ENCODE measurements at places on chromosomes 16 and 17.

- no peak for DNase-seq
Measured at GRCh38 chr17:72569148-72569946, 448.5 kb downstream of the SOX9 start.

GRCh38 chr16:86018941-86019340, 120.0 kb downstream of the IRF8 start:
- DNase-seq: no peak

- peak; percentile 81 for DNase-seq
Measured at GRCh38 chr17:78356101-78356713, 3.7 kb downstream of the SOCS3 start.

DNA sequence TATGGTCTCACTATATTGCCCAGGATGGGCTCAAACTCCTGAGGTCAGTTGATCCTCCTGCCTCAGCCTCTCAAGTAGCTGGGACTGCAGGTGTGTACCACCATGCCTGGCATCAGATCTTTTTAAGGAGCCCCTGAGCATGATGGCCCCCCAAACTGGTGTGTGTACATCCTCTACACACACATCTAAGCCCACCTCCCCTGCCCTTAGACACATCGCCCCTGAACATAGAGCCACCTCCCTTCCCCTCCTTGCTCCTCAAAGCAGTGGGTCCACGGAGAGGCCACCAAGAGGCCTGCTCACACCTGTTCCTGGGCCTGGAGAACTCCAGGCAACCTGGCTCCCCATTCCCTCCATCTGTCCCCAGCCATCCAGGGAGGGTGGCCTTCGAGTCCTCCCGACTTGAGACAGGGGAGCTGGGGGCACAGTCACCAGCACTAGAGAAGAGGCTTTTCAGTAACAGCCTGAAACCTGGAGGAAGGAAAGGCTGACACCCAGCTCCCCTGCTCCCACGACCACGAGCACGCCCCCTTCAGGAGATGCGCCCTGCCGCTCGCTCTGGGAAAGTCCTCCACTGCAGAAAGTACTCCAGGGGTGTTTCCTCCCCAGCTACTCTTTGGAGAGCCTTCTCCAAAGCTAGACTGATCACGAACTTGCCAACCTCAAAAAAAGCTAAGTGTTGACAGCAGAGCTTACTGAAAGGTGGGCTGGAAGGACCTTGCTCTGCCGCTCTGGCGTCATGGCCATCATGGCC, 12.6 kb upstream of the PRR29 start:
- DNase-seq: no peak

GRCh38 chr16:84844049-84844350, 24.2 kb downstream of the CRISPLD2 start:
- no peak for DNase-seq

GRCh38 chr16:14069818-14070217, 1.3 kb upstream of the MRTFB start:
- no peak for DNase-seq

DNA sequence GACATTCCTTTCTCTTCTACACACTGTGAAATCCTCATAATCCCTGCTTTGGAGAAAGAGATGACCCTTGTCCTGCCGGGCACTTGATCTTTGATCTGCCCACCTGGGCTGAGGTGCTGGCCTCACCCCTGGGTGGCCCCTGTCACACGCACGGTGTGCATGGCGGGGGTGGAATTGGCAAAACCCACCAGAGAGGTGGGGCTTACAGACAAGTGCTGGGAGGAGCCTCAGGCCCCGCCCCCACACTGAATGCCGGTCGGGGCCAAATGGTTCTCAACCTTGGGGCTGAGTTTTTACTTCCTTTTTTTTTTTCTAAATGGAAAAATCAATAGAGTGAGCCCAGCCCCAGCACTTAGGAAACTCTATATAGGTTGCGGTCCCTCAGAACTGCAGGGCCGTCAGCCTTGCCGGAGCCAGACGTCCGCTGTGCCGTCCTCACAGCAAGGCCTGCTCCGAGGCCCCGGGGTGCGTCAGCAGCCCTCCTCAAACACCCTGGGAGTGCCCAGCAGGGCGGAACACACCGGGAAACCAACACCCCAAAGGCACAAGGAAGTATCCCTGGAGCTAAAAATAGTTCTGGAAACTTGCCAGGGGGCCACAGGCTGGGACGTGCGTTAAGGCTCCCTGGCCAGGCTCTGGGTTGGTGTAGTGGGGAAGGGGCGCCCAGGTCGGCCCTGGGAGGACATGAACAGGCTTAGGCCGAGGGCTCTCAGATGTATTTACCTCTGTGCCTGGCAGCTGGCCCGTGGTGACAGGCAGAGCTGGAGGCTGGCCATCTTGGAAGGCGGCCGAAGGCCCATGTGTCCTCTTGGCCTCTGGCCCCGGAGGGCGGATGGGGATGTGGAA, 11.0 kb downstream of the GPRC5C start:
- no peak for DNase-seq

- DNase-seq: no peak
Measured at GRCh38 chr16:50523710-50524109, 24.5 kb upstream of the NKD1 start.

- DNase-seq: no peak
Measured at GRCh38 chr16:57801809-57802340, 416 bp downstream of the KIFC3 start.

GRCh38 chr16:54933281-54934011, 2.8 kb downstream of the IRX5 start:
- no peak for DNase-seq

GRCh38 chr16:3029491-3030221, 5.8 kb downstream of the THOC6 start:
- DNase-seq: peak; percentile 70

DNA sequence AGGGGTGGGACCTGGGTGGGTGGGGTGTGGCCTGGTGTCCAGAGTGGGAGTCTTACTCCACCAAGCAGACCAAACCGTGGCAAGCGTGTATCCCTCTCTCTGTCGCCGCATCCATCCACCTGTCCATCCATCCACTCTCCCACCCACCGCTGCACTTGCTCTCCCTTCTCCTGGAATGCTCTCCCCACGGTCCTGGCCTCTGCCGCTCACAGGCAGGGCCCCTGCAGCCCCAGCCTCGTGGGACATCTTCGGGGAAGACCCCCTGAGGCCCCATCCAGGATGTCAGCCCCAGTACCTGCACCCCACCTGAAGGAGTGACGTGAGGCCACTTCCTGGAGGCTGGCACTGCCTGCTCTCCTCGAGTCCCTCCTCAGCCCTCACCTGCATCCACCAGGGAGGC, 189.5 kb upstream of the GSE1 start:
- no peak for DNase-seq

DNA sequence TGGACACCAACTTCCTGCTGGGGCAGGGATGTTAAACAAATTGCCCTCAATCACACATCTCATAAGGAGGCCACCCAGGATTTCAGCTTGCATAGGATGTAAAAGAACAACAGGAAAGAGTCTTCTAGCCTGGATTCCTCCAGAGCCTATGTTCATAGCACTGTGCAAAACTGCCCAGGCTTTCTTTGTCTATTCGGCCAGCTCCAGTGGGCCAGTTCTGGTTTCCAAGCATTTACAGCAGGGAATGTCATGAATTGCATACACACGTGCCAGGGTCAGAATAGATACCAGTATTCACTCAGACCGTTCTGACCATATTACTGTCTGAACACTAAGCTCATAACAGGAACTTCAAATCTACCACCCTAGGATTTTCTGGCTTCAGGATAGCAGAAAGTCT, 273.2 kb downstream of the CDH8 start:
- DNase-seq: no peak

GRCh38 chr16:89711601-89712273, 9.0 kb downstream of the VPS9D1 start:
- no peak for DNase-seq

DNA sequence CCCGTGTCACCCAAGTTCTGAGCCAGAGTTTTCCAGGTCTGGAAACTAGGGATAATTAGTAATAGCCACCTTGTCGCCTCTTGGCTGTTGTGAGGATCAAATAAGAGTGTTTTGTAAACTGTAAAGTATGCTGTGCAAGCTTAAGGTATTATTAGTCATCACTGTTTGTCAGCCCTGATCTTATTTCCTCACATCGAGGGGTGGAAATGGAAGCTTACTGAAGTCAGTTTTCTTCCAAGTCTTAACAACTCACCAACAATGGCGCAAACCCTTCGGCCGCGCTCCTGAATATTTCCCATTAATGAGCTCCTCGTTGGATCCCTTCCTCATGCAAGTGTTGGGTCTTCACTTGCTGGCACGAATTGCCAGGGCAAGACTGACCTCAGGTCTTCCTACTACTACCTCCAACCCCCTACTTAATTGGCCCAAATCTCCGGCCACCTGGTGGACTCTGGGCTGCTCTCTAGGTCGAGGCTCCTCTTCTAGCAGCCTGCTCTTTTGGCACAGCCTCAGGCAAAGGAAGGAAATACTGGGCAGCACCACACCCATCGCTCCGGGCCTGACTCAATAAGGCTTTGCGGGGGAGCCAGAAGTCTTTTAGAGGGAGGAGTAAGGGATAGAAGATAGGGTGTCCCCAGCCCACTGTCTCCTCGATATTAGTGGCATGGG, 885 bp upstream of the SLC35B1 start:
- no peak for DNase-seq

GRCh38 chr17:75773121-75773807, 8.3 kb upstream of the GALK1 start:
- peak; percentile 62 for DNase-seq

DNA sequence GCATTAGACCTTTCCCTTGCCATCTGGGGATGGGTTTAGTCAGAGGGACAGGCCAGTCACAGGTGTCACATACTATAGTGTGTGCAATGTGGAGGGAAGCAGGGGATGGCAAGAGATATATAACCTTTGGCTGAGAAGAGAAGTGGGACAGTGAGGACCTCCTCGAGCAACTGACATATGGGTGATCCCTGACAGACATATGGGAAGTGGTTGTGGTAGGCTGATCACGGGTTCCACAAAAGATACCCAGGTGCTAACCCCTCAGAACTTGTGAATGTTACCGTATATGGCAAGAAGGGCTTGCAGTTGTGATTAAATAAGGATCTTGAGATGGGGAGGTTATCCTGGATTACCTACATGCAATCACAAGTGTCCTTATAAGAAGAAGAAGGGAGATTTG, 188.1 kb upstream of the MPHOSPH6 start:
- DNase-seq: no peak

GRCh38 chr17:66412857-66413558, 110.6 kb downstream of the PRKCA start:
- DNase-seq: no peak

GRCh38 chr17:64630309-64631223, 31.5 kb downstream of the SMURF2 start:
- DNase-seq: no peak

DNA sequence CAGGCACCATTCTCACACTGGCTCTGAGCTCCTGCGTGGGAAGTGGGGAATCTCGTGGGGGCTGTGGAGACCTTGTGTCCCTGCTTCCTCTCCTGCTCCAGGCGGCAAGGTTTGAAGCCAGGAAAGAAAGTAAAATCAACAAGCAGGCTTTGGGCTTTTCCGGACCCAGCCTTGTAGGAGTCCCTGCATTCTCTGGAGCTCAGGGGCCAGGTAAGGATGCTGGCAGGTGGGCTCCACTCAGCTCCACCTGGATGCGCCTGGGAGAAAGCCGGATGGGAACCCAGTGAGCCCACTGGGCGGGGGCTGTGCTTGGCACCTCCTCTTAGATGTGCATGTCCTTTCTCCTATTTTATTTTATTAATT, 362.5 kb downstream of the SEC14L1 start:
- peak; percentile 37 for DNase-seq

- DNase-seq: no peak
Measured at GRCh38 chr16:60304720-60305119, 1570.6 kb upstream of the GOT2 start.

- no peak for DNase-seq
Measured at GRCh38 chr16:47625115-47625567, 164.0 kb downstream of the PHKB start.

- no peak for DNase-seq
Measured at GRCh38 chr17:67435122-67435521, 58.0 kb downstream of the PITPNC1 start.

DNA sequence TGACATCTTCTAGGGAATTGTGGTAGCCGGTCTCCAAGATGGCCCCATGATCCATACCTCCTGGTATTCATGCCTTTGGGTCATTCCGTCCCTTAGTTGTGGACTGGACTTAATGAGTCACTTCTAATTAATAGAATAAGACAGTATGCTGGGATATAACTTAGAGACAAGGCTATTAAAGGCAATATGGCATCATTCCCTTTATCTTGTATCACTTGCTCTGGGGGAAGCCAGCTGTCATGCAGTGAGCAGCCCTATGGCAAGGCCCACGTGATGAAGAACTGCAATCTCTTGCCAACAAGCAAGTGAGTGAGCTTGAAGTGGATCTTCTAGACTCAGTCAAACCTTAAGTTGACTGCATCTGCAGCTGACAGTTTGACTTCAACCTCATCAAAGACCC, 97.8 kb upstream of the MED13 start:
- no peak for DNase-seq

- DNase-seq: no peak
Measured at GRCh38 chr16:2585651-2586081, 47.8 kb downstream of the PDPK1 start.

GRCh38 chr17:6384481-6384880, 50.4 kb downstream of the AIPL1 start:
- no peak for DNase-seq

DNA sequence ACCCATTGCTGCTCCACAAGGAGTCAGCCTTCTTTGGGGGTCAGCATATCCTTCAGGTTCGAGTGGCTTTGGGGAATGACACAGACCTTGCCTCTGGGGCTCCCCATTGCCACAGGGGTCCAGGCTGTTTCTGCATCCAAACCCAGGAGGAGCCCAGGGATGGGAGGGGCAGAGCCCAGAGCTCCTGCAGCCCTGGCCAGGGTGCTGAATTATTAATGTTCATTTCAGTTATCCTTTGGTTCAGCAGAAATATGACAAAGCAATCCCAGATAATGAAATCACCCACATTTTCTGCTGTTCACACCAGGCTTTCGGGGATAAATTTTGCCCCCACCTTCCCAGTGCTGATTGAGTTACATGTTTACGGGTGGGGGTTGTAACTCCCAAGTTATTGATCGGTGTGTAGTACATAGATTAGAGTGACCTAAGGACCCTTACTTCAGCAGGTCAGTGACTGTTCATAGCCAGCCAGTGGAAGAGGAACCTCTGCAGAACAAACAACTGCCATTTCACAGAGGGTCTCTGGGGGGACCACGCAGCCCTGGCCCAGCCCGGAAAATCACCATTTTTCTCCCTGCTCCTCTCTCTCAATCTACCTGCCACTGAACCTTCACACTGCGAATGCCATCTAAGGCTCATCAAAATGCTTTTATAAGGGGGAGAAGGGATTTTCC, 240.3 kb upstream of the N4BP1 start:
- no peak for DNase-seq
